ENCODE measurements at places on chromosomes 2 and 18.
A peak's percentile ranks its signal among the peaks of the same experiment; 100 is the strongest.

DNA sequence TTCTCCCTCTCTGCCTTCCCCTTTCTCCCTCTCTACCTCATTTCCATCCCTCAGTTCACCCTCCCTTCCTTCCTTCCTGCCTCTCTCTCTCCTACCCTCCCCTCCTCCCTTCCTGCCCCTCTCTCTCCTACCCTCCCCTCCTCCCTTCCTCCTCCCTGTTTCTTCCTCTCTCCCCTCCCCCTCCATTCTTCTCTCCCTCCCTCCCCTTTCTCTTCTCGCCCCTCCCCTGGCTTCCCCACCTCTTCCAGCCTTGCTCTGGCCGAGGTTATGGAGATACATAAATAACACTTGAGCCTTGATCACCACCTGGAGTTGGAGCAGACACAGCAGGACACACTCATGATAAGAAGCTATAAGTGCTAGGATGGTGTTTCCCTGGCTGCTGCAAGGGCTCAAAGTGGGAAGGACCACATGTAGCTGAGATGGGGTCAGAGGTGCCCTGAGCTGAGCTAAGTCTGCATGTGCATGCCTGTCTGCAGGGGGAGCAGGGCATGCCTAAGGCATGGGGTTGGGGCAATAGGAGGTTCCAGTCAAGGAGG, 326.1 kb upstream of the HS6ST1 start:
- DNase-seq, result no peak

DNA sequence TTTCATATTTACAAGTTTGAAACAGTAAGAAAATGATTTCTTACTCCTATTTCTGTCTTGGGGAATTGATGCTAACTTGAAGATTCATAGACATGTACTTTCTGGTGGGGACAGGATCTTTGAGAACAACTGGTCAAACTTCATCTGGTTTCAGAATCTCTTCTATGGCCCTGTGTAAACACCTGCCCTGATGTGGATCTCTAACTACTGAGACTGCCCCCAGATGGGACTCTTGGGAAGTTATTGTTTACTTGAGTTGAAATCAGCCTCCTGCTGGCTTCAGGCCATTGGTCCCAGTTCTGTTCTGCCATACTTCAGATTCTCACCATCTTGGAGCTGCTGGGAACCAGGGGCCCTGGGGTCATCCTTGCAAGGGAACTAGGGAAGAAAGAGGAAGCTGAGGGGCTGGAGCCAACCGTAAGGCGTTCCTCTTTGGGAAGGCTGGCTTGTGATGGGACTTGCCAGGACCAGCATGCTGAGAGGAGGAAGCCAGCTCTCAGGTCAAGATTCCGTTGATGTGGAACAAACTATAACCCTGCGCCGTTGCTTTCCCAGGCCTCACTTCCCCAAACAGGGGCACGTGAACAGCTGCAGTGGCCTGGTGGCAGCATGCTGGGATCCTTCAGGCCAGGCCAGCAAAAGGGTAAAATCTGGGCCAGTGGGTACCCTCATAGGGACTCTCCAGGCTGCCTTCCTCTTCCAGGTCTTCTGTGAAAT, 135.5 kb upstream of the CXCR4 start:
- DNase-seq, result no peak

- no peak for DNase-seq
These were observed 35.9 kb downstream of the NABP1 start for GRCh38 chr2:191713837-191714236.

DNA sequence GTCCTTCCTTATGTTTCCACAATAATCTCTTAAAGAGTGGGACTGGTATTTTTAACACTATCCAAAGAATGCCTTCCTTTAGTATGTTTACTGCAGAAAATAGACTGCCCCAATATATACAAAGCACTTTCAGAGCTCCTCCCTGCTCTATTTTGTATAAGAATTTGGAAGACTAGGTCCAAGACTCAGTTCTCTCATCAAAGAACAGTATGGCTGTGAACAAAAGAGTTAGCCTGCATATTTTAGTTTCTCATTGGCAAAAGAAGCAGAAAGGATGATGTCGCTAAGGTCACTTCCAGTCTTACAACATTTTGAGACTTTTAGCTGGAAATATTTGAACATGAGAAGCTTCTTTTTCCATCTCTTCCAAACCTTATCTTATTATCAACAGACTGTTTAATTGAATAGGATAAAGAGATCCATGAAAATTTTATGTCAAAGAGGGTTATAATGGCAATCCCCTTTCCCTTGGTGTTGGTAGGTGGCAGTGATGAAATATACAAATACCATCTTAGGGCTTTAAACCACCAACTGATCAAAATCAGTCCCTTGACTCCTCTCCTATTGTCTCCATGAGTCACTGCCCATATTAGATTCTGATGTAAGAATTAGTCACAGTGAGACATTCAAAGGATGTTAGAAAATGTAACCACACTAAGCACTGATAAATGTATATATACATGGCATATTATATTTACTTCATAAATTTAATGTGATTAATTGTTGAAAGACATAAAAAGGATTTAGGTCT, 266.9 kb upstream of the DSEL start:
- DNase-seq, result no peak

- DNase-seq, result no peak
These were observed 340.1 kb downstream of the SLC4A3 start for GRCh38 chr2:219967247-219968245.

DNA sequence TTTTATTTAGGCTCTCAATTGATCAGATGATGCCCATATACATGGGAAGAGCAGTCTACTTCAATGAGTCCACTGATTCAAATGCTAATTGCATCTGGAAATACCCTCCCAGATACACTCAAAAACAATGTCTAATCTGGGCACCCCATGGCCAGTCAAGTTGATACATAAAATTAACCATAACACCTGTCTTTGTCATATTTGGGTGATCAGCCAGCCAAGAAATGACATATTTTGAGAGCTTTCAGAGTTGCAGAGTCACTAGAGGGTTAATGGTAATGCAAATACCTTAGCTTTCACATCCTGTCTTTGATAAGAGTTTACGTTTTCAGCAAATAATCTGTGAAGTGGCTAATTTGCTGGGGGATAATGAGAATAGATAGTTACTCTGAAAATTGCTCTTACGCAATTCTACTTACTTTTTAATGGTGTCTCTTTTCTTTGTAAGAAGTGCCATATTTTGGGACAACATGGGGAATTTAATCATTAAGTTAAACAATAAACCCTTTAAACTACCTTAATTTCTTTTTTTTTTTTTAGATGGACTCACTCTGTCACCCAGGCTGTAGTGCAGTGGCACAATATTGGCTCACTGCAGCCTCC, 49.1 kb downstream of the CCDC195 start:
- DNase-seq, result no peak

- no peak for DNase-seq
These were observed 958.5 kb downstream of the CNTNAP5 start for GRCh38 chr2:124983595-124983994.

- peak; percentile 59 for DNase-seq
These were observed 40.1 kb downstream of the DOCK10 start for GRCh38 chr2:225002039-225002655.

DNA sequence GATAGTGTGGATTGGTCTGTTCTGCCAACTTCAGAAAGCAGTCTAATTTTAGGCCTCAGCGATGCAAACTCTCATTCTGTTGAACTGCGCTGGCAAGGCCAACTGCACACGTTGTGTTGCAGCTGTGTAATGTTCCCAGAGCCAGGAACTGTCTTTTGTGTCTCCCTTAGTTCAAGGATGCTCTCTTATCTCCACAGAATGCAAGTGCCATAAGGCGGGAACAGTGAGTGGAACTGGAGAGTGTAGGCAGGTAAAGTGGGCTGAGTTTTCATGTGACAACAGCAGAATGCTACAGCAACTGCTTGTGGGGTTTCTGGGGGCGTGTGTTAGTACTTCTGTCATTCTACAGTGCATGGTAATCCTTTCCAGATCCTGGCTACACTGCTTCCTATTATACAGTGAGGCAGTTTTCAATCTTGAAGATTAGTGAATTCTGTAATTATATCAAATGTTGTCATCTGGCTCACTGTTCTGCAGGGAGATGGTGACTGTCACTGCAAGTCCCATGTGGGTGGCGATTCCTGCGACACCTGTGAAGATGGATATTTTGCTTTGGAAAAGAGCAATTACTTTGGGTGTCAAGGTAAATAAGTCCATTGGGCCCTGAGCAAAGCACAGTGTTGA, 125.8 kb downstream of the LAMA3 start:
- DNase-seq, result no peak

GRCh38 chr18:63879709-63880108, 7.8 kb upstream of the SERPINB2 start:
- DNase-seq, result no peak

DNA sequence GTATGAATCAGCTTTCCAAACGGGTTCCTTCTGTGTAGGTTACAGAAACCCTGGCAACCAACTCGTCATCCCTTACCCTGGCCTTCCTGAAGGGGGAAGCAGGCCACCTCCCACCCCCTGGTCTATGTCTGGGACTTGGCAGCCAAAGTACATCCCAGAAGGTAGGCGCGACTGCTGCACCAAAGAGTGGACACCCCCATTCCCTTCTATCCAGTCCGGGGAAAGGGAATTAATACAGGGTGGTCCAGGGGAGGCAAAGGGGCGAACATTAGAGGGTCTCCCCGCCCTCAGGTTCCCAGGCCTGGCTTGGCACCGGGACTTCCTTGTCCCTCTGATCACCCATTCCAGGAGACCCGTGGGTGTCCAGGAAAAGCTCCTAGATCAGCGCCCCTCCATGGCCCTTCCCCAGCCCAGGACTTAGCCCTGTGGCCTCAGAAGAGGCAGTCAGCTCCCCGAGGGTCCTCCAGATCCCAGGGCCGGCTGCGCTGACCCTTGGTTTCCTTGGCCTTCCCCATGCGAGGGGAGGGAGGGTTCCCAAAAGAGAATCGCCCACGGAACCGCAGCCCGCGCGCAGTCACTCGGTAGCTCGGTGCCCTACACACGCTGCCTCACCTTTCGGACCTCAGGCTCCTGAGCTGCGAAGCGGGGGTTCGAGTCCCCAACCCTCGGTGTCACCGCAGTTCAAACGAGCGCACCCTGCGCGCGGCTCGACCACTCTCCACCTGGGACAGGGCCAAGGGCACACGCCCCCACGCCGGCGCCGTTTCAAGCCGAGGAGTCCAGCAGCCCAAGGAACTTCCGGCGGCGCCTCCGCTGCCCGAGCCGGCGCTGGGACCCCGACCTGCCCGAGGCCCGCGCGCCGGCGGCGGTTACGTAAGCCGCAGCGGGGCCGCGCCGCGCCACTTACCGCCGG, at the start of gene PER2:
Gene PER2 (minus strand): TSS at position 874 of the 913 bp plus-strand sequence. CDS start 10,674 bp downstream, outside the sequence.
- peak; percentile 23 for DNase-seq

DNA sequence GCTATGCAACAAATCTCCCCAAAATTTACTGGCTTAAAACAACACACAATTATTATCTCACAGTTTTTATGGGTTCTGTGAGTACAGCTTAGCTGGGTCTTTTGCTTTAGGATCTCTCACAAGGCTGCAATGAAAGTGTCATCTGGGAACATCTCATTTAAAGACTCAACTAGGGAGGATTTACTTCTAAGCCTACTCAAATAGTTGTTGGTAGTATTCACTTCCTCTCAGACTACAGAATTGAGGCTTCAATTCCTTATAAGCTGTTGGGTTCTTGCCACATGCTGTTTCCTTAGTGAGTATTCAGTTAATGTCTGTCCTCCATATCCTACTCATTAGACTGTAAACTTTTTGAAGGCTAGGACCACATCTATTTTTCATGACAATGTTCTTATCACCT, 72.3 kb downstream of the MDH1 start:
- DNase-seq, result no peak

- no peak for DNase-seq
These were observed 4.1 kb downstream of the CCDC195 start for GRCh38 chr2:224711859-224712665.

All from activated T-cell treated with anti-CD3 and anti-CD28 coated beads for 24 hours (primary cell).